Muscle of arm (tissue), 14 donors: ENCODE measurements at places on chromosomes 7 and 10.

DNA sequence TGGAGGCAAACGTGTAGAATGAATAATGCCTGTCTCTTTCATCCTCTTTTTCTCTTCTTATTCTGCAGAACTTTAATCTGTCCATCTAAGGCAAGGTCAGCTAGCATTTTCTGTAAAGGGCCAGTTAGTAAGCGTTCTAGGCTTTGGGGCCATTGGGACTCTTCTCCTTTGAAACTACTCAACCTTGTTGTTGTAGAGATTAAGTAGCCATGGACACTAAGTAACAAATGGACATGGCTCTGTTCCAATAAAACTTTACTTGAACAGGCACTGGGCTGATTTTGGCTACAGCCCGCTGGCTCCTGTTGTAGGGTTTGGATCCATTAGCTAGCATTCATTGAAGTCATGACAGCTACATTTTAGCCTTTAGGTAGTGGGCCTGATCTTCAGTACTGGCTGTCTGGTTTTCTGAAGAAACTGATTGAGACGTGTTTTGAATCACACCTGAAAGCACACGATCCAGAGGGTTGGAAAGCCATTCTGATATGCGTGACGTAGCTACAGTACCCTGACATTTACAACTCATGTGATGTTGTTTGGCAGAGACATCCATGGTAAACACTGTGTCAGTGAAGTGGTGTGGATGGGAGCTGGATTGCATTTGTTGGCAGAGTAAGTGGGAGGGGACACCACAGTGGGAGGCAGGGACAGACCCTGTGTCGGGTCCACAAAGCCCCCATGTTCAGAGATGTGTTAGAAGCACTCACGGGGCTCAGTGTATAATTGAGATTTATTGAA lies 92.5 kb downstream of the MTPN start:
- DNase-seq = no peak

DNA sequence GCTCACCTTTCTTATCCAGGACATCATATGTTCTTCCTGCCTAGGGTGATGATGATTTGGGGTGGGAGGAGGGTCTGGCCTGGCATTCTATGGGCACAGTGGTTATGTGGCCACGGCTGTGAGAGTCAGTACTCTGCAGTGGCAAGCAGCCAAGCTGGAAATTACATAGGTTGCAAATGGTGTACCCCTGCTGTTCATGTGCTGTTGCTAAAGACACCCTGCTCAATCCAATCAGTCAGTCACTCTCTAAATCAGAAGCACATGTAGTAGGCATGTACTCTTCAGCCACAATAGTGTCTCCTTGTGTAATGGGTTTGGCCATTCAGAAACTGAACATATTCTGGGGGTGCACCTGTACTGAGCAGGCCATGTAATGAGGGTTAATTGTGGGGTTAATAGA lies 449.1 kb upstream of the ANKRD30A start:
- no peak for DNase-seq

DNA sequence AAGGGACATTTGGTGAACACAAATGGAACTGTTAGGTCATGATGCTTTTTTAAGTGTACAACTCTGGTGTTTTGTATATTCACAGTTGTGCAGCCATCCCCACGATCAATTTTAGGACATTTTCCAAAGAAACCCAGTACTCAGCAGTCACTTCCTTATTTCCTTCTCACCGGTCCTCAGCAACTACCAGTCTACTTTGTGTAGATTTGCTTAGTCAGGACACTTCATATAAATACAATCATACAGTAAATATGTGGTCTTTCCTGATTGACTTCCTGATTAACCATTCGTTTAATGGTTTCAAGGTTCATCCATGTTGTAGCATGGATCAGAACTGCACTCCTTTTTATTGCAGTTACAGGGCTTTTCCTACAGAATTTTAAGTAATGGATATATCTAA lies 14.4 kb downstream of the SGPL1 start:
- DNase-seq = no peak

DNA sequence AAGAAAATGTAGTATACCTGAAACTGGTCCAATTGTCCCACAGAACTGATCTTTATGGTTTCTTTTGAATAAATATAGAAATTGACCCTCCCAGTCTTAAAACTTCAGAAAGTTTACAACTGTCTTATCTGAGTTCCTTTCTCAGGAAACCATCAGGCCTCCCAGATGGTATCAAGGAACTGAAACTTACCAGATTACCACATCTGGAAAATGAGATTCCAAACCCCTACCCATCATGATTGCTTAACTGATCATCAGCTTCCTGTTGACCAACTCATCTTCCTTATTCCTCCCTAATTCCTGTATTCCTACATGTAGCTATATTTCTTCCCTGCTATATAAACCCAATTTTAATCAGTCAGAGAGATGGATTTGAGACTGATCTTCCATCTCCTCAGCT lies 5.5 kb downstream of the VWDE start:
- DNase-seq = no peak

- DNase-seq = no peak
Measured at GRCh38 chr7:1508277-1508758, 4.1 kb upstream of the INTS1 start.
